ENCODE measurements at places on chromosomes 11 and 22.
A peak's percentile ranks its signal among the peaks of the same experiment; 100 is the strongest.

- DNase-seq, result no peak
Measured at GRCh38 chr22:33832558-33833151, 87.6 kb downstream of the LARGE1 start.

- DNase-seq, result no peak
Measured at GRCh38 chr11:79220171-79220570, 220.7 kb downstream of the TENM4 start.

GRCh38 chr11:86513746-86514373 lies 139.2 kb downstream of the CCDC81 start:
- DNase-seq, result no peak

- peak; percentile 63 for DNase-seq
Measured at GRCh38 chr11:113436672-113437252, 38.4 kb downstream of the DRD2 start.

DNA sequence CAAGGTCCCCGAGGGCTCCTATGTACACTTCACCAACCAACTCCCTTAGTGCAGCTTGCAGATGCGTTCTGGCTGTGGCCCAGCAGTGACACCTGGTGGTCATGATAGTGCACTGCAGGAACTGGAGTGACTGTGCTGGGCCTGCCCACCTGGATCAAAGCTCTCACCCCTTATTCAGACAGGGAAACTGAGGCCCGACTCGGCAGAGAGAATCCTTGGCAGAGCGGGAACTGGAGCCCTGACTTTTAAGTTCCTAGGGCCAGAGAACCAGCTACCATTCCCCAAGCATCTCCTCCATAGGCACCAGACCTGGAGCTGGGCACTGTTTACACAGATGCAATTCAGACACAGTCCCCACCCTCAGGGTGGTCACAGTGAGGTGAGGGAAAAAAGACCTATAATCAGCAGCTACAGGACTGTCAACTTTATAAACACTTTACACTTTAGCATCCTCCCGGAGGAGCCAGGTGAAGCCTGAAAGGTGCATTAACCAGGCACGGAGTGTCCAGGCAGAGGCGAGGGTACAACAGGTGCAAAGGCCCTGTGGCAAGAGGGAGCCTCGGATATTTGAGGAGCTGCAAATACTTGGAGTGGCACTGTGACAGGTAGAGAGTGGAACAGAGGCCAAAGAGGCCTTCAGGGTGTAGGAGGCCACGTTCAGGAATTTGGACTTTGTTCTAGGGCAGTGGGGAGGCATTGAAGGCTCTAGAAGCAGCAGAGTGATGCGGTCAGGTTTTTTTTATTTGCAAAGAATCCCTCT lies 22.0 kb downstream of the RHBDD3 start:
- DNase-seq, result peak; percentile 84

DNA sequence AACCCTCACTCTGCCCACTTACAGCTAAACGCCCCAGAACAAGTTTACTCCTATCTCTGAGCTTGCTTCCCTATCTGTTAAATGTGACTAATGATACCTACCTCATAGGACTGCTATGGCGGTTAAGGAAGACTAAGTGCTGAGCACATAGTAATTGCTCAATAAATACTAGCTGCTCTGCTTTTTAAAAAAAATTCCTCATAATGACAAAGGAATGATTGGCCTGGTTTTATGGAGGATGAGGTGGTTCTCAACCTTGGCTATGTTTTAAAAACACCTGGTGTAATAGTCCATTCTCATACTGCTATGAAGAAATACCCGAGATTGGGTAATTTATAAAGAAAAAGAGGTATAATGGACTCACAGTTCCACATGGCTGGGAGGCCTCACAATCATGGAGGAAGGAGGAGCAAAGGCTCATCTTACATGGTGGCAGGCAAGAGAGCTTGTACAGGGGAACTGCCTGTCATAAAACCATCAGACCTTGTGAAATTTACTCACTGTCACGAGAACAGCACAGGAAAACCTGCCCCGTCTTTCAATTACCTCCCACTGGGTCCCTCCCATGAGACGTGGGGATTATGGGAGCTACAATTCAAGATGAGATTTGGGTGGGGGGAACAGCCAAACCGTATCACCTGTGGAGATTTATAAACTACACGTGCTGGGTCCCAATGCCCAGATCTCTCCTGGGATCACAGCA lies 127.2 kb upstream of the SYT13 start:
- no peak for DNase-seq

- DNase-seq, result no peak
Measured at GRCh38 chr11:106331176-106331575, 253.7 kb downstream of the AASDHPPT start.

GRCh38 chr11:27563201-27563600 lies 56.6 kb upstream of the LIN7C start:
- DNase-seq, result no peak

All from glutamatergic neuron (in vitro differentiated cells).